ENCODE measurements at places on chromosomes 6 and 20.
A peak's percentile ranks its signal among the peaks of the same experiment; 100 is the strongest.

DNA sequence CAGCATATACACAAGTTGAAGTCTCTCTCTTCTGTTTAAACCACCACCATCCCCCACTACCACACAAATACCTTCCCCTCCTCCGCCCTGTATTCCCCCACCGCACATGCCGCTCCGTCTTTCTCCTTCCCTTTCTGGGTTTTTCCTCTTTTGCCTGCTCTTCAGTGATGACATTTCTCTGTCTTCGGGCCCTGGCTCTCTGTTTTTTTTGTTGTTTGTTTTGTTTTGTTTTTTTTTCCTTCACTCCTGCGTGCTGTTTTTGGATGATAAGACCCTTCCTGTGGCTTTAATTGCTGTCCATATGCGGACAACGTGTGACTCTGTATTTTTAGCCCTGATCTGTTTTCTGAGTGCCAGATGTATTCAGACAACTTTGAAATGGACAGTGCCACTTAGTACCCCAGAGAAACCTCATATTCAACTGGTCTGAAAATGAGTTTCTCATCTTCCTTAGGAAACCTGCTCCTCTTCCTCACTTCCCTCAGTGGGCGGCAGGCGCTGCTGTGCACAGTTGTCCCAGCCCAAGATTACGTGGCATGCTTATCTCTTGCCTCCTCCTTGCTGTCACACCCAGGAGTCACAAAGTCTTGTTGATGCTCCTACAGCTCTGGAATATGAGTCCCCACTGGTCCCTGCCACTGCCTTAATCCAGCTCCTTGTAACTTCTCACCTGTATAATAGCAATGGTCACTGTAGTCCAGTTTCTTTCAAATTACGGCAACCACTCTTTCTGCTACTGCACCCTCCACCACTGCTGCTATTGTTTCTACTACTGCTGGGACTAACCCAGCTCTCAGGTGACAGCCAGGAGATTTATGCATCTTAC is 8.2 kb downstream of the PPP1R14C start:
- DNase-seq = no peak

- no peak for DNase-seq
Observed at GRCh38 chr6:159887146-159887545, 3.6 kb upstream of the MAS1 start.

DNA sequence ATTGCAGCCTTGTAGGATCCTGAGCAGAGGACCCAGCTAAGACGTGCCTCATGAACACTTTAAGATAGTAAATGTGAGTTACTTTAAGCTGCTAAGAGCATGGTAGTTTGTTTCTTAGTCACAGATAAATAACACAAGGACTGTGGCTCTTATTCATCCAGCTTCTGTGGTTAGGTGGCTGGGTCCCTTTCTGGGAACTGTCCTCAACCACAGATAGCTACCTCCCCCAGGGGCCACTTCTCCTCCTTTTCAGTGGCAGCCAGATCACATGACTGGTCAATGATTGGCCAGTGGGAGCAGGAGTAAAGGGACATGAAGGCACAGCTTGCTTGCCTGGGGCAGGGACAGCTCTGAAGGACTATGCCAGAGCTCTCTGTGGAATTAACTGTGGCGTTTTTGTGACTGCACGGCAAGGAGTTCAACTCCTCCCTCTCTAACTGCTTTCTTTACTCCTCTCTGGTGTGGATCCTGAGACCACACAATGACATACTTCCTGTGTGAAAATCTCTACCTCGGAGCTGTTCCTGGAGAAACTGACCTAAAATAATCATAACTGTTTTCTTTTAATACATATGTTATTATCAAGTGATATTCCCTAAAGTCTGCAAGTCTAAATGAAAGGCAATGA is 76.5 kb downstream of the NRN1 start:
- DNase-seq = no peak

- no peak for DNase-seq
Observed at GRCh38 chr20:436476-436875, 25.9 kb downstream of the TBC1D20 start.

GRCh38 chr6:8277769-8278168 is 157.6 kb downstream of the SLC35B3 start:
- DNase-seq = no peak

DNA sequence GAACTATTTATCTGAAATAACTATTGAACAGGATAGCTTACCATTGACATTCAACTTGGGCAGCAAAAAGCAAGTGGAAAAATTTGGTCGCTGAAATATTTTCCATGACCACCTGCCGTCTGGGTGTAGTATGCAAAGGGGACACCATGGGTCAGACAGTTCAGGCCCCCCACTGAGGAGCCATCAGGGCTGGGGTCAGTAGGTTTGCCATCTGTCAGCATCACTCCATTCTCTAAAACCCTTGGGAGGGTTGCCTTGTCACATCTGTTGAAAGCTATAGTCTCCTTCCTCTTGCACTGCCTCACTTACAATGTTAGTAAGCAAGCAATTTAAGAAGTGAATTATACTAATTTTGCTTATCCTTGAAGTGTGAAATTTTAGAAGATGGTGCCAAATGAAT is 44.9 kb downstream of the NRN1 start:
- DNase-seq = no peak

DNA sequence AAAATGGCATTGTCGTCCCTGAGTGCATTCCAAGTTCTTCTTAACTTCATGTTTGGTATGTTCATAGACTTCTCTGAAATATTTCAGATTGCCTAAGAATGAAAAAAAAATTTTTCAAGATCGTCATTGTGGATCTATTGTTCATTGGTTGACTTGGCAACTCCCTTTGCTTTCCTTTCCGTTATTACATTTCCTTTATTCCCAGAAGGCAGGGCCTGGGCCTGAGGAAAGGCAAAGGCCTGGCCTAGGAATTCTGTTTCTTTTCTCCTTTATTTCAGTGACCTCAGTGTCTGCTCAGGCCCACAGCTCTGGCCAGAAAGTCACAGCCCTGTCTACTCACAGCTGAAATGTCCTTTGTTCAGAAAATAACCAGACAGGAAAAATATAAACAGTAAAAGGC is 401.6 kb upstream of the PLCB4 start:
- DNase-seq = no peak

GRCh38 chr6:14690120-14691056 is 555.5 kb upstream of the JARID2 start:
- no peak for DNase-seq

DNA sequence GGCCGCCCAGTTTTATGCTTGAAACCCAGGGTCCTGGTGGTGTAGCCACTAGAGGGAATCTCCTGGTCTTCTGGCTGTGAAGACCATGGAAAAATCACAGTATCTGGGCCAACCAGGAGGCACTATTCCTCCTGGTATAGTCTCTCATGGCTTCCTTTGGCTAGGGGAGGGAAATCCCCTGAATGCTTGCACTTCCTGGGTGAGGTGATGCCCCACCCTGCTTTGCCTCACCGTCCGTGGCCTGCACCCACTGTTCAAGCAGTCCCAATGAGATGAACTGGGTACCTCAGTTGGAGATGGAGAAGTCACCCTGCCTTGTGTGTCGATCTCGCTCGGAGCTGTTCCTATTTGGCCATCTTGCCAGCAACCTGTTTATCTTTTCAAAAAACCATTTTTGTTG is 10.1 kb upstream of the ZNF337 start:
- DNase-seq = no peak

DNA sequence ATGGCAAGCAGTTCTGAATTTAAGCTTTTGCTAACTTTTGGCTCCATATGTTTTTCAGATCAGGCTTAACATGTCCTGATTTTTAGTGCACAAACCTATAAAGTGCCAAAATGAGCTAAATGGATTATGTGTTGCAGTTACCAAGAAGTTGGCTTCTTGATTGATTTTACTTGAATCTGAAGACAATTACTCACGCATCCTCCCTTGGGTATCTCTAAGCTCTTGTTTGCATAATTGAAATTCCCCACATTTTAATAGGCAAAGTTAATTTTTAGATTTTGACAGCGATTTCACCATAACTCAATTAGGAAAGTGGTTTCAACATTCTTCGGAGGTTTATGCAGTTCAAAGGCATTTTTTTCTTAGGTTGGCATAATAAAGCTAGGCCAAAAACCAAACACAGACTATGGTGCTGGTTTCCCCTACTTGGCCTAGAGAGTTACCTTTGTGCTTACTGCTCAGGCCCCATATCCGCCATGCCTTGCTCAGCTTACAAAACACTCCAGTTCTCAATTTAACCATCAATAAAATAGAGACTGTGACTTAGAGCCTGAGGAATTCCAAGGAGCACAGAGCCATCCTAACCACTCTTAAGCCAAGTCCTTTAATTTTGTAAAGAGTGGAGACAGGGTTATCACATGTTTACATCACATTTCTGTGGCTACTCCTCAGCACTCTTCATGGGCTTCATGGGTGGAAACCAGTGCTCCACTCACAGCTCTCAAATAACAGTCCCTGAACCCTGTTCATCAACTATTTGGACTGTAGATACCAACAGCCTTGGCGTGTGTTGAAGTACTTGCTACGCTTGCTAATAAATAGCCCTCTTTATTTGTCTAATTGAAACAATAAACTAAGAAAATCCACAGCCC is 32.1 kb downstream of the LAMA4 start:
- DNase-seq = no peak

- DNase-seq = peak; percentile 77
Observed at GRCh38 chr6:11202513-11203305, 29.8 kb downstream of the NEDD9 start.

- peak; percentile 18 for DNase-seq
Observed at GRCh38 chr6:161168281-161168891, 105.5 kb downstream of the AGPAT4 start.

GRCh38 chr6:14697427-14697826 is 548.4 kb upstream of the JARID2 start:
- DNase-seq = no peak

GRCh38 chr6:6392214-6393068 is 72.0 kb upstream of the F13A1 start:
- DNase-seq = no peak

Measured in midbrain (tissue), 1 donor.